HFFc6 (cell line): ENCODE measurements at places on chromosomes 7 and 10.

DNA sequence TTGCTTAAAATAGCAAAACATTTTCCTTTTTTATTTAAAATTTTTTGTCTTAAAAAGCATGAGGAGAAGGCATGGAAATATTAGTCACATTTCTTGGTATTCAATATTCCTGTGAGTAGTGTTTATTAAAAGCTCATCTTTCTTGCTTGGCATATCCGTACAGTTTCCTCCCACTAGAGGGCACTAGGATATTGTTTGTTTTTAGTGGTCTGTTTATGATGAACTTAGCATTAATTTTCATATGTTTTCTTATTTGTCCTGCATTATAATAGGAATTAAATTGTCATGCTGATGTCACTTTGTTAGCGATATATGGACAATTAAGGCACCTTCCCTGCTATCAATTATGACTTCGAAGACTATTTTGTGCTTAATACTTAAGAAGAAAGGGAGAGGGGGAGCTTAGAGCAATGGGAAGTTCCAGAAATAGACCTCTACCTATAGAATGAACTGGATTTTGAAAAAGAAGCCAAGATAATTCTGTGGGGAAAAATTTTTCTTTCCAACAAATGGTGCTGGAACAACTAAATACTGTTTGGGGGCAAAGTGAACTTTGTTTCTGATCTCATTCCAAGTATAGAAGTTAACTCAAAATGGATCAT is 91.0 kb upstream of the STRIP2 start:
- peak; percentile 47 for DNase-seq

- peak; percentile 76 for DNase-seq
These were observed 16.4 kb upstream of the FOXK1 start for GRCh38 chr7:4665661-4666060.

- DNase-seq = no peak
These were observed 349.8 kb downstream of the ARL4A start for GRCh38 chr7:13037216-13037615.

DNA sequence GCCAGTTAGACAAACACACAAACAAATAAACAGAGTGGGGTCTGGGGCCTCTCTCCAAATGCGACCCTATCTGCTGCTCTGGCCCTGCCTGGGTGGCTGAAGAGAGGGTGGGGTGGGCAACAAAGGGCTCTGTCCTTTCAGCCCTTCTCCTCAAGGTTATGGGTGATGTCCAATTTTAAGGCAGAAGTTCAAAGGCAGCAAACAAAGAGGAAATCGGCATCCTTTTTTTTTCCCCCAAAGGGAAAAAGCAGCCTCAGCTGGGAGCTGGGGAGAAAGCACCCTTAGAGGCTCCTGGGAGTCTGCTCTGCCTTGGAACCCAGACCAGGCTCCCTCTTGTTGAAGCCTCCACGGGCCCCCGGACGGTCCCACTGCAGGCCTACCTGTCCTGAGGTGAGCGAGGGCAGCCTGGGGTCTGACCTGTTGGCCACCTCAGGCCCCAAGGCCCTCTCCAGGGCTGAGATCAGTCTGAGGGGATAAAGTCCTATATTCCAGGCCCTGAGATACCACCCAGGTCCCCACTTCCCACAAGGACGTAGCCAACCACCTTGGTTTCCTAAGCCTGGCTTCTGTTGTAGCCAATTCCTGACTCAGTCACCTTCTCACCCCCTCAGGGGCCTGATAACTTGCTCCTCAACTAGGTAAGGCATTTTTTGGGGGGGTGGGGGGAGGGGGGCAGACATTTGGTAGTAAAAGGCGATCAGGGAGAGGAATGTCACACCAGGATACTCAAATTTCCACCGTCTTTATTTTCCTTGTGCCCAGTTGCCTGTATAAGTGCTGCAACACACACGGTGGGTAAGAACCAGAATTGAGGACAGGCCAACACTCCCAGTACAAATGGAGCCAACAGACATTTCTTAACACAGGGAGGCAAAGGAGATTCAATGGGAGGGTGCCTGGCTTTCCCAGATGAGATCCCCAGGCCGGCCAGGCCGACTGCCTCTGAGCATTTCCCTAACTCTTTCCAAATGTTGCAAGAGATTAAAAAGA is 4.3 kb downstream of the HOXA11 start:
- no peak for DNase-seq

GRCh38 chr10:80144067-80144695 is 11.7 kb downstream of the PLAC9 start:
- no peak for DNase-seq

GRCh38 chr7:36159618-36160017 is 6.6 kb downstream of the EEPD1 start:
- DNase-seq = no peak

- DNase-seq = no peak
These were observed 3.0 kb downstream of the PI4K2A start for GRCh38 chr10:97643441-97643985.

DNA sequence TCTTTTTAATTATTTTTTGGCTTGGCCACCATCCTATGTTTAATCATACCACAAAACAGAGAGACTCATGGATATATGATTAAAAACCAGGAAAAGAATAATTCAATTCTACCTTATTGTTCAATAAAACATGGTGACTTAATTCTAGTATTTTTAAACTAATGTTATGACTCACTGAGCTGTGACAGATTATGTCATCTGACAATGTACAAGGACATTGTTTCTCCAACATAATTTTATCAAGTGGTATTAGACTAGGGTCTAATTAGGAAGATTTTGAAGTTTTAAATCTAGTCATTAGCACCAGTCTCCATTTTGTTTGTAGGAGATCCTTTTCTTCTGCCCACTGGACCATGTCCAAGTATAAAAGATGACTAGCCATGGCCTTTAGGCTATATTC is 199.3 kb upstream of the MDFIC start:
- DNase-seq = no peak

DNA sequence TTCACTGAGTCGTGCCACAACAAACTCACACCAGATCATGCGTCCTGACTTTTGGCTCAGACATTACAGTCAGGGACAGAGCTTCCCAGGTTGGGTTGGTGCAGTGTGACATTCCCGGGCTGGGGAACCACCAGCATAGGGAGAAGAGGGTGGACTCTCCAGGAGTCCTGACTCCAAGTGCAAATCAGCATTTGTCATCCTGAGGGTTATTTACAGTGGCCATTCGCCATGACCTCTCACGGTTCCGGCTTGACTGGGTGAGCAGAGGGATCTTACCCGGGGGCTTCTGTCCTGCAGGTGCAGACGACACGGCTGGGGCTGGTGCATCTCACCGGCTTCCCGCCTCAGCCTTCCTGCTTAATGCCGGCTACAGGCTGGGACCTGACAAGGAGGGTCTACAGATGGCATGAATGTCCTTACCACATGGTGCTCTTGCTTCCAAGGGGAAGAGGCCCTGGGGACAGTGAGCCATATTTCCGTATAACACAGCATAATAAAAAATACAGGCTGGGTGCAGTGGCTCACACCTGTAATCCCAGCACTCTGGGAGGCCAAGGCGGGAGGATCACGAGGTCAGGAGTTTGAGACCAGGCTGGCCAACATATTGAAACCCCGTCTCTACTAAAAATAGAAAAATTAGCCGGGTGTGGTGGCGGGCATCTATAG is 12.5 kb upstream of the INTS1 start:
- DNase-seq = no peak

DNA sequence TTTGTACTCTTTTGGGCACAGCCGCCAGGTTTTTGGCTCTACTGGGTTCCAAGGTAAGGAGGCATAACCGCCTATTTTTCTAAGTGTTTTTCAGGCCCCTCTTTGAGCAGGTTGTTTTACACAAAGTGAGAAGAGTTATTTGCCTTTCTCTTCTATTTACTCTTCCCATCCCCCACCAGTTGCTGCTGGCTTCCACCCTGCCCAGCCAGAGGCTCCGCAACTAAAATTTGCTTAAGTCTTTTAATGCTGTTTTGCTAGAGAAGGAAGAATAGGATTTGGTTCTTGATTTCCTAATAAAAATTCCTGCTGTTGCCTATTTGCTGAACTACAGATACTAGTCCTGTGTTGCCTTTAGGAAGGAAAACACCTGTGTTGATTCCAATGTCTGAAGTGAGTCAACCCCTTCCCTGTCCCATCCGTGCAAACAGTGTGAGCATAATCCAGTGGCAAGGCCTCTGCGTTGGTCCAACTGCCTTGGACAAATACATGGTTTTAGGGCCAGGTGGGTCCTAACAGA is 1.9 kb downstream of the PLA2G12B start:
- DNase-seq = no peak

DNA sequence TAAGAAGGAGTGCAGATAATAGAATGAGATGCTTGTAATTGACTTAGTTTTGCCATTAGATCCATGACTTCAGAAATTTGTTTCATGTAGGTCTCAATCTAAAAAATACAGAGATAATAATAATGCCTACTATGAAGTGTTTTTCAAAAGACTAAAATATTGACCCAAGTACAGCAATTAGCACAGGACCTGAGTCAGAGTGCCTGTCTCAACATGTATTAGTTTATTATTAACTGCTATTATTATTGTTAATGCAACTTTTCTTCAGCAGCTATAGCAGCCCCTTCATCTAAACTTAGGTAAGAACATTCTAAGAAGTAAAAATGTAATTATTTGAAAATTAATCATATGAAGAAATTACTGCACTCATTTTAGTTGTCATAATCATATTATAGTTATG is 82.9 kb upstream of the HGF start:
- DNase-seq = no peak

GRCh38 chr10:107807836-107808235 is 643.3 kb upstream of the SORCS1 start:
- no peak for DNase-seq

- DNase-seq = no peak
These were observed 32.8 kb upstream of the CDH23 start for GRCh38 chr10:71363936-71364335.

DNA sequence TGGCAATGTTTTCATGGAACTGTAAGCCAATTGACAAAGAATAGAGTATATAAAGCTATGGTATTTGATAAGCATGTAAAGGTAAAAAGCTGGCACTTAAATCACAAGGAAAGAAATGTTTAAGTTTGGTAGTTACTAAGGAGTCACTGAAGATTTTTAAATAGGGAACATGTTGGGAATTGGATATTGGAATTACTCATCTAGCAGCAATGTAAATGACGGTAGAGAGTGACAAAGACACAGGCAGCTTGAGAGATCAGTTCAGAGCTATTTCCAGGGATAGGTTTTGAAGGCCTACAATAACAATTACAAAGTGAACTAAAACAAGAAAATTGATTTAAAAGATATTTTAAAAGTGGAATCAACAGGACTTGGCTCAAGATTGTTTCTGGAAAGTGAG is 36.8 kb downstream of the SP8 start:
- DNase-seq = no peak

- no peak for DNase-seq
These were observed 701.5 kb downstream of the GRID1 start for GRCh38 chr10:85665078-85665477.

DNA sequence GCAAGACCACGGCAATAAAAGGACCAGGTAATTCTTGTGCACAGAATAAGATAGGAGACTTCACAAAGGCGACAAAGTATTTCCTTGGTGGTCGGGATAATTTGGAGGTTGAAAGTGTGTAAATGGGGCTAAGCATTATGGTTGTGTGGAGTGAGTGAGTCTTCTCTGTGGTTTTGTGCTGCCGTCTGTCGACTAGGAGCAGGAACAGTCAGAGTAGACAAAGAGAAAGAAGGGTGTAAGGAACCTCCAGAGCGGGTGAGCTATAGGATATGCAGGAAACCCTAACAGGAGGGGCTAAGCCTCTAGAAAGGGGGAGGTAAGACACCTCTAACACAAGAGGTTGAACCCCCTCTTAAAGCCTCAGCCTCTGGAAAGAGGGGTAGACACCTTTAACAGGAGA is 201.6 kb downstream of the SH2D4B start:
- DNase-seq = no peak

DNA sequence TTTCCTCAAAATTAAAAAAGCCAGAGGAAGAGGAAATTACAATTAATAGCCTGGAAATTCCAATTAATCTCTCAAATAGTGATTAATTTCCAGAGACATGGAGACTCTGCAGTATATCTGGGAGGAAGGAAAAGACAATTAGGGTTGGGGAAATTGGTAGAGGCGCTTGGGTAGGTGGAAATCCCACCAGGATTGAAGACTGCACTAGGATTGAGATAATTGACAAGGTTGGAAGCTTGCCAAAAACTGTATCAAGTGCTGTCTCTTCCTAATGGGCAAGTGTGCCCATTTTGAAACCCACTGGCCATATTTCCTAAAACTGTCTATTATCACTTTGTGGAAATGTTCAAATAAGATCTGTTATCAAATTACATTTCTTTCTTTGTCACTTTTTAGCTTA is 21.6 kb downstream of the CHN2 start:
- DNase-seq = no peak

- DNase-seq = no peak
These were observed 12.0 kb upstream of the PARD3 start for GRCh38 chr10:34826857-34827766.

GRCh38 chr7:101628522-101628921 is 574 bp downstream of the MYL10 start:
- DNase-seq = no peak

DNA sequence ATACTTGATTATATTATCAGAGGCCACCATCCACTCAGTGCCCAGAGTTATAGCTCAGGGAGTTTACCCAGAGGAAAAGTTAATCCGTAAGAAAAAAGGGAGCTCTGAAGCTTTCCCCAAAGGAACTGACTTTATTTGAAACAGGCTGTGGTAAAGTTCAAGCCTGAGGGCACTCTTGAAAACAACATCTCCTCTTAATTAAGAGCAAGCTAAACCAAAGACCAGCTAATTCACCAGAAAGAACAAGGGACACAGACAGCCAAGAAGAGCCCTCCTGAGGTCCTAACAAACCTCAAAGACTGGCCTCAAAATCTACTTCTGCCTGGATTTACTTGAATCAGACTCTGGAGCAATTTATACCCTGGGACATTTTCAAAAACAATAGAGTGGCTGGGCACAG is 159.6 kb upstream of the CHST15 start:
- no peak for DNase-seq

DNA sequence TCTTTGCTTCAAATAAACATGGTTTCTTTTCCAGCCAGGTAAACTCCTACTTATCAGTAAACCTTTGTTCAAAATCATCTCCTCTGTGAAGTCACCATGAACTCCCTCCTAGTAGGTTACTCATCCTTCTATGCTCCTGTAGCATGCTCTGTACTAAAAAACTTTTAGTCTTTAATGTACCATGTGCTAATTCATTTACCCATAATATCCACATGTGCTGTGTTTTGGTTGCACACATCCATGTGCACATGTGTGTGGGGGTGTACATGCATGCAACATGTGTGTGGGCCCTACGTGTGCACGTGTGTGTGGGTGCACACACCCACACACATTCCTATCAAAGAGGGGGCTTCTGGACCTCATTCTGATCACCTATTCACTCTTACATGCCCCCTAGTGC is 259.9 kb upstream of the SP4 start:
- DNase-seq = no peak

DNA sequence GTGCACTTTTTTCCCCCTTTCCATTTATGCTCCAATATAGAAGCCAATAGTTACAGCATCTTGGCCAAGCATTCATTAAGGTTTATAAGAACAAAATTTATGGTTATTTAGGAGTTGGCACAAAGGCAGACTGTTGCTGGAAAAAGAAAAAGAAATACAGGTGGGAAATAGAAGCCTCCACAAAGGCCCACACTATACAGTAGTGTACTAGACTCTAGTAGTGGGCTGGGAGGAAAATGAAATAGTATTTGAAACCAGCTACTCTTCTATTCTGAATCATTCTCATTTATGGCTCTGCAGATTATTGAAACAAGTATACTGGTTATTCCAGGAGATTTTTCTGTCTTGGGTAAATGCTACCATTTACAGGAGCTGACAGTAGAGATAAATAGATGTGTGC is 80.9 kb upstream of the CDK6 start:
- DNase-seq = no peak
